Colonic mucosa (tissue), 4 donors: ENCODE measurements at places on chromosomes 16 and 17.
A peak's percentile ranks its signal among the peaks of the same experiment; 100 is the strongest.

DNA sequence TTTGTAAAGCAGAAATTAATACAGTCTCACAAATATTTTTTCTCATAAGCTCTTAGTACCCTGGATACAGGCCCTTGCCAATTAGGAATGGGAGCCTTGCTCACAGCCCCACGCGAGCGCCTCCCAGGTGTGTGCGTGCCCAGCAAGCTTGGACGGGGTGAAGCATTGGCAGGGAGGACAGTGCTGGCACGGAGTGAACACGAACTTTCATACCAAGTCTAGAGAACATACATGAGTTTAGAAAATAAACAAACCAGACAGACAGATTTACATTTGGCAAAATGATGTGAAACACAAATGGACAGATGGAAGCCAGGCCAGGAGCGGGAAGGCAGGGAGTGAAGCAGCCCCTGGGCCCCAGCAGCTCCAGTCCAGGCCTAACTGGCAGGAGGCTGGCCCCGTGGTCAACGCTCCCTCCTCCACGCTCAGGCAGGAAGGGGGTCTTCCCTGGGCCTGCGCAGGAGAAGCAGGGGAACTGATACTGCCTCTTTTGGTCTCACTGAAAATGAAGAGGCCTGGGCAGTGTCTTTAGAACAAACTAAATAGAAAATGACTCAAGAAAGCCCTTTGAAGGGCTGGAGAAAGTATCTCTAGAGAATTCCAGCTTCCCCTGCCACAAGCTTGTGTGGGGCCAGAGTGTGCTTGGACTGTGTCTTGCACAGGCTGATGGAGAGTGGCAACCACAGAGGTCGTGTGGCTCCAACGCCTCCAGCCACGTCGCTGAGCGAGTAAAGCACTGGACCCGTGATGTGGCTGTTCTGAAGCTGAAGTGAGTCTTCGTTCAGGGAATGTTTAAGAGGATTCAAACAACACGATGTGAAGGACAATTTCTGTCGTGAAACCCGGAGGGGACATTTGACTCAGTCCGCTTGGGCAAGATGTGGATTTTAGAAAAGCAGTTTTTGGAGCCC, 9.9 kb upstream of the FOXJ1 start:
- no peak for DNase-seq

DNA sequence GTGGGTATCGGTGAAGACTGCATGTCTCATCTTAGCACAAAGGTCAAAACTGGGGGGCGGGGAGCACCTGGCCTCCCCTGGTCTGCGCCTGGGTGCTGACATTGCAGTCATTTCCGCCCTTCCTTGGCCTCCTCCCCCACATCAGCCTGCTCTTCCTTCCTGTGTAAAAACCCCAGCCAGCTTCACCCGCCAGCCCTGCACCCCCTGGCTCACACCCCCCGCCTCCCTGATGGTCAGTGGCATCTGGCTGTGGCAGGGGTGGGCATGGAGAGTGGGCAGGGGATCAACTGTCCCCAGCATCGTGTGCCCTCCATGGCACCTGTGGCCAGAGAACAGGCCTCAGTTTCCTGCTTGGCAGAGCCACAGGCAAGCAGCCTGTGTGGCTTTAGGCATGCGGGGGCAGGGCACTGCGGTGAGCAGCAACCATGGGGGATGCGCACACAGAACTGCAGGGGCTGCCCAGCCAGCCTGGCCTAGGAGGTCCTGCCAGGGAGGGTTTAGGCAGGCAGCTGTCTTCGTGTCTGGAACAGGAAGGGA, 26.5 kb upstream of the LASP1NB start:
- DNase-seq: peak; percentile 70

DNA sequence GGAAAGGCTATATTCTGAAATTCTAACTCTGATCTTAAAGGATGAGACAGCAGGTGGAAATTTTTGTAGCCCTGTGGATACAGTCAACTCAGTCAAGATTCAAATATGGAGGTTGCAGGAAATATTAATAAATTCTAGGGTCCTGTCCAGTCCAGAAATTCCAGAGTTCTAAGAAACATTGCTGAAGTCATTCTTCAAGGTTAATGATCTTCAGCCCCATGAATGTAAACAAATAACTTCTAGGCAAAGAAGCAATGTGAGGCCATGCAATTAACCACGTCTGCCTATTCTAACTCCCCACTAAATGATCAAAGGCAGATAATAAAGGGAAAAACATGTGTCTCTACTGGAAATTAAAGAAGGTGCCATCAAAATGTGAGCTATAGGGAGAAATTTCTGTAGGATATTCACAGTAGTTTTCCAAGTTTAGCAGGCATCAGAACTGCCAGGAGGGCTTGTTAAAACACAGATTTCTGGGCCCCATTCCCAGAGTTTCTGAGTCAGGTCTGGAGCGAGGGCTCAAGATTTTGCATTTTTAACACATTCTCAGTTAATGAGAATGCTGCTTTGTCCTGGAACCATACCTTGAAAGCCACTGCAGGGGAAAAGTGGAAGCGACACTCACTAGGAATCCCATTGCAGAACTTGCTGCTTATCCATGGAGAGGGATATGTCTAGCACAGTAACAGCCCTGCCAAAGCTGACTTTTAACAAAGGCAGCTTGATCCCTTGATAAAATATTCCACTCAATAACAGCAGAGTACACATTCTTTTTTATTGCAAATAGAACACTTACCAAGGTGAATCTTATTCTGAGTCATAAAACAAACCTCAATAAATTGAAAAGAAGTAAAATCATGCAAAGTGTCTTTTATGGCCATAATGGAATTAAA, 61.8 kb downstream of the DNAH3 start:
- DNase-seq: no peak

- DNase-seq: no peak
Measured at GRCh38 chr17:14107889-14108288, 38.6 kb downstream of the COX10 start.

DNA sequence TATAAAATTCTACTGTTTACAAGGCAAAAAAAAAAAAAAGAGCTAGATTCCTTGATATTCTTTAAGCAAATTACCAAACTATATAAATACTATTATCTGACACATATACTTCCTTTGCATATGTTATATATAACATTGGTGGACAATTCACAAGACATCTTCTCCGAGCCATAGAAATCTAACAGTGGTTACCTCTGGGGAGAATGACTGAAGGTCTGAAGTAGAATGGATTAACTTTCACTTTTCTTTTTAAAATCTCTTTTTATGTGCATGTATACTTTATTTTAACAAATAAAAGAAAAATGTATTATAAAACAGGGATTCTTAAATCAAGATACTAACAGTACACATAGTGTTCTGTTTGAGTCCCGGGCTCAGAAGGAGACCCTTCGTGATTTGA, 131.0 kb downstream of the MRTFB start:
- DNase-seq: no peak

DNA sequence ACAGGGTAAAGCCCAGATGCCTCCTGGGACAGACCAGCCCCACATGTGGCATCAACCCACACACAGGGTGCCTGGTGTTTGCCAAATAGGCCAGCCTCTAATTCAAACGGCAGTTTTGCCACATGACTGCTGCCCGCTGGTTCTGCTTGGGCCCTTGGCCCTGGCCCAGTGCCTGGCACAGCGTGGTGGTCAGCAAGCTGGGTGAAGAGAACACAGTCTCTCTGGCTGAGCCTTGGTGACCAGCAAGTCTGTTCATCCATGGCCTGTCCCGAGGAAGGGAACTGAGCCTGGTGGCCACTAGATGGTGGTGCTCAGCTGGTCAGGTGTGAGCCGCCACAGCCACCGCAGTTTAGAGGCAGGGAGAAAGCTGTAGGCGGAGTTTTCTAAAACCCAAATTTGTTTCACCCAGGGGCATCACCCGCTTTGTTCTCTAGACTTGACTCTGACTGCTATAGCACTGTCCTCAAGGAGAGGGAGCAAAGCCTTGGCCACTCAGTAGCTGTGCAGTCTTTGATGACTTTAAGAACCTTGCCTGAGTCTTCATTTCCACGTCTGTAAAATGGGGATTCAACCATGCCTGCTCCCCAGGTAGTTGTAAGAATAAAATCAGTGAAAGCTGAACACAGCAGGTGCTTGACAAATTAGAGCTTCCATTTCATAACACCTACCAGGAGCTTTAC, 4.7 kb upstream of the GFAP start:
- DNase-seq: peak; percentile 74
